Esophagus muscularis mucosa (tissue), 4 donors: ENCODE measurements at places on chromosomes 3 and 15.

GRCh38 chr15:73683257-73683776 lies 866 bp upstream of the CD276 start:
- peak overlapping the region; percentile 88 for H3K27ac ChIP-seq
- no peaks in the 10 kb centered on the region for H3K27me3 ChIP-seq
- no peak for DNase-seq

GRCh38 chr15:31016446-31016915 lies 25.1 kb upstream of the MTMR10 start:
- H3K4me1 ChIP-seq = no peaks in the 10 kb centered on the region
- no peaks in the 10 kb centered on the region for H3K36me3 ChIP-seq
- H3K4me3 ChIP-seq = no peak overlapping the region
- H3K27ac ChIP-seq = no peak overlapping the region

DNA sequence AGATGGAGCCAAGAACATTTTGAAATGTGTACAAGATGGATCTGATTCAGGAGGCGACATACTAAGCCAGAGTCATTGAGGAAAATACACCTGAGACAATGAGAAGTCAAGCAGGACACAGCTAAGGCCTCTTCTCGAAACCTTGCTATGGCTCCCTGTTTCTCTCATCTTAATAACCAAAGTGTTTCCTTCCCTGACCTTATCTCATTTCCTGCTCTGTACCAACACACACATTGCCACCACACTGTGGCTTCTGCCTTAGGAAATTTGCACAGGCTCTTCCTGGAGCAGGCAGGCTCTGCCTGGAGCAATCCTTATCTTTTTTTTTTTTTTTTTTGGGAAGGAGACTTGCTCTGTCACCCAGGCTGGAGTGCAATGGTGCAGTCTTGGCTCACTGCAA lies 36.6 kb downstream of the OXSM start:
- H3K27me3 ChIP-seq = no peaks in the 10 kb centered on the region
- no peaks in the 10 kb centered on the region for H3K4me1 ChIP-seq
- no peak for DNase-seq
- H3K4me3 ChIP-seq = no peak overlapping the region
- no peak overlapping the region for H3K27ac ChIP-seq
- no peaks in the 10 kb centered on the region for H3K36me3 ChIP-seq

- H3K4me3 ChIP-seq = no peak overlapping the region
- H3K27me3 ChIP-seq = no peaks in the 10 kb centered on the region
- no peak for DNase-seq
- no peak overlapping the region for H3K27ac ChIP-seq
- no peaks in the 10 kb centered on the region for H3K36me3 ChIP-seq
Observed at GRCh38 chr3:190193210-190193609, 72.5 kb upstream of the P3H2 start.

DNA sequence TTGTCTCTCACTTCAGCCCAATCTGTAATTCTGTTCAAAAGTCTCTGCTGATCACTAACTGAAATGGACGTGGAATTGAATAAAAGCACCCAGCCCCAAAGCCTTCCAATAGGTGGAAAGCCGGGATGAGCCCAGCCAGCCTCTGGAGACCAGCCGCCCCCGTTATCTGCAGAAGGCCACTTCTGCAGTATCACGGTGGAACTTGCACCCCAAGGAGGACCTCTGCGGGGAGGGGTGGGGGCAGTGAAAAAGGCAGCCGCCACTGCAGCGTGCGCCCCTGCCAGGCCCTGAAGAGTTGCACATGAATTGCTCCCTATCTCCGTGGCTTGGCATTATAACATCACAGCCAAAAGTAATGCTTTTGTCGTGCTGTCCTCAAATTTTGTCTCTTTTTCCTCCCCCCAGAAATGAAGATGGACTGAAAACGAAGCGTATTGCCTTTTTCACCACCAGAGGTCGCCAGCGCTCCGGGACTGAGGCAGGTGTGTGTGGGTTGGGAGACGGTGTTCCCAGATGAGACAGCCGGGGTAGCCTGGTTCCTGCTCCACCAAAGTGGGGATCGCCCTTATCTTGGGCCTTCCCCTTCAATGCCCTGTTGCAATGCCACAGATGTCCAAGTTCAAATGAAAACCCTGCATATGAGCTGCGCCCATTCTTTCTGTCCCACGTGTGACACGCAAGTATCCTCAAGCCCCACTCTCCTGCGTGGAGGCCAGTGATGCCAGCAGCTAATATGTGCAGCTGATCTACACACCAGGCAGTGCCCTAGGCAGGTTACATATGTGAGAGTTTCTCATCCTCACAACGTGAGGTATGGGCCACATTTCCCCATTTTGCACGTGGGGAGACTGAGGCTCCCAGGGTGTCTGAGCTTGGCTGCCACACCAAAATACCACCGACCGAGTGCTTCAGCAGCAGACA lies 96.0 kb downstream of the LRRK1 start:
- H3K4me3 ChIP-seq = no peak overlapping the region
- H3K36me3 ChIP-seq = peaks cover 41% of the 10 kb centered on the region
- H3K27ac ChIP-seq = no peak overlapping the region
- H3K27me3 ChIP-seq = no peaks in the 10 kb centered on the region

DNA sequence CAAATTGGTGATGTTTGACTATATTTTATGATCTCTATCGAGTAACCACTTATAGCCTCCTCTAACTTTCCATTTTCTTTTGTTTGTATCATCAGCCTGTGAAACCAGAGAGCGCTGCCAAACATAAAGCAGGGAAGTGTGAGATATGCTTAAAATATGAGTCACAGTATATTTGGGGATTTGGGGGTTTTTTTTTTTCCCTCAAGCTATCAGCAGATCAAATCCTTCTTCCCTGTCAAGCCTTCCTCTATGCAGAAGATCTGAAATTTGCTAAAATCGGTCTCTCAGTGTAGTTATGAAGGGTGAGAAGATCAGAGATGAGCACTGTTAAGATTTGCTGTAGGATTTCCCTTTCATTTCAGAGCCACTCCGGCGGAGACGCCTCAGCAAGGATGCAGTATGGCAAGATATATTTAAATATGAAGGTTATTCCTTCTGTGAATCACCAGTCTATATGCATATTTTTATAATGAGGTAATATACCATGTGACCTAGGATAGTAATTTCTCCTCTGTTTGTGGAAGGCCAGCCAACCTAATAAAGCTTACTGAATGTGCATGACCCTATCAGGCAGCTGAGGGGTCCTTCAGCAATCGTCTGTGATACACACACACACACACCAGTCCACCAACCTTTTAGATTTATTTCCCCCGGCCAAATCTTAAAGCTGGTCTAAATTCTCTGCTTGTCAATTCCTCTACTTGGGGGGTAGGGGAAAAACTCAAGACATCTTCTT lies 474.1 kb downstream of the FOXP1 start:
- no peak overlapping the region for H3K4me3 ChIP-seq
- H3K27me3 ChIP-seq = no peaks in the 10 kb centered on the region
- peaks cover 32% of the 10 kb centered on the region for H3K4me1 ChIP-seq
- H3K27ac ChIP-seq = peak overlapping the region; percentile 84
- peaks cover 11% of the 10 kb centered on the region for H3K36me3 ChIP-seq

- peaks cover 9% of the 10 kb centered on the region for H3K36me3 ChIP-seq
- DNase-seq = peak; percentile 93
- peaks cover 61% of the 10 kb centered on the region for H3K4me1 ChIP-seq
- no peaks in the 10 kb centered on the region for H3K27me3 ChIP-seq
Observed at GRCh38 chr3:9422712-9423424, 25.5 kb downstream of the SETD5 start.

DNA sequence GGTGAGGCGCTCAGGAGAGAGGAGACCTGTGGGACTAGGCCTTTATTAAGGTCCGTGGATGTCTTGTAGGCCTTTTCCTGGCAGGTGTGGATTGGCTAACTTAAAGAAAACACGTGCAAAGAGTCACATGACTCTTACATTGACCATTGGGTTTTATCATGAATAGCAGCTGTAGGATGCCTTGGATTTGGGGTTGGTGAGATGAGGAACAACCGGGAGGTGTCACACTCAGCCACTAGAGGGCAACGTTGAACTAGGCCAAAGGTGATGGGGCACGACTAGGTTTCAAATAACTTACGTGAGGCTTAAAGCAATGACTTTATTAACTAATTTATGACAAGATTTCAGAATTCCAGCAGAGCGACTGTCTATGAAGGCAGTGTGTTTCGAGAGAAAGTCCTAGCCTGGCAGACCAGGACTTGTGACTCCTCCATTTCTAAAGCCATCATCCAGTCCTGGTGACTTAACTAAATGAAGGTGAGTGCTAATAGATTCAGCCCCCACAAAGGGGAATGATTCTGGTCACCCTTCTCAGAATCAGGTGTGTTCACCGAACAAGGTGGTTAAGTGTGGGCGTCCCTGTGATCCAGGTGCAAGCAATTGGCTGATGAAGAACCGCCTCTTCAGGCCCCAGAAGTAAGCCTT lies 345.6 kb downstream of the MCTP2 start:
- H3K4me3 ChIP-seq = no peak overlapping the region
- H3K27me3 ChIP-seq = no peaks in the 10 kb centered on the region
- no peaks in the 10 kb centered on the region for H3K36me3 ChIP-seq
- H3K4me1 ChIP-seq = peaks cover 4% of the 10 kb centered on the region

DNA sequence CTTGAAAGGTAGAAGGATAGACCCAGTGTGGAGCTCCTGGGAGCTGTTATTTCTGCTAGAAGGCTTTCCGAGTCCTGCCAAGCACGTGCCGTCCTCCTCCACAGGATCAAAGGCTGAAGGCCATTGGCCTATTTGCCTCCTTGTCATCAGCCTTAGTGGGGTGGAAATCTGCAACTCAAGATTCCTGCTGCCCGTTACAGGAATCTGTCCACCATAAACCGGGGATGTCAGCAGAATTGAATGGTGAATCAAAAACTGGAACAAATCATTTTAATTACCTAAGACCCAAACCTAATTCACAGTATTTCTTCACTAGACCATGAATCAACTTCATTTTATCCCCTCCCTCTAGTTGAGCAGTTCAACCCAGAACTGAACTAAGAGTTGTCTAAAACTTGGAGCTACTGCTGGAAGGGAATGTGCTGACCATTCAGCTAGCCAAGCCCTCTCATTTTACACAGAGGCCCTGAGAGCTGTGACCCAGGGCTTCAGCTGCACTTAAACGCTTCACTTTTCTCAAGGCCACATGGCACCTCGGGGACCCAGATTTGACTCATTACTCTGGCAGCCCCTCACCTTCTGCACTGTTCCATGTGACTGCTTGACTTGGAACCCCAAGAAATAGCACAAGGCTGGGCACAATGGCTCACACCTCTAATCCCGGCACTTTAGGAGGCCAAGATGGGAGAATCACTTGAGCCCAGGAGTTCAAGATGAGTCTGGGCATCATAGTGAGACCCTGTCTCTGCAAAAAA lies 36.8 kb upstream of the KIF23 start:
- no peaks in the 10 kb centered on the region for H3K36me3 ChIP-seq
- H3K27ac ChIP-seq = no peak overlapping the region
- no peak for DNase-seq

DNA sequence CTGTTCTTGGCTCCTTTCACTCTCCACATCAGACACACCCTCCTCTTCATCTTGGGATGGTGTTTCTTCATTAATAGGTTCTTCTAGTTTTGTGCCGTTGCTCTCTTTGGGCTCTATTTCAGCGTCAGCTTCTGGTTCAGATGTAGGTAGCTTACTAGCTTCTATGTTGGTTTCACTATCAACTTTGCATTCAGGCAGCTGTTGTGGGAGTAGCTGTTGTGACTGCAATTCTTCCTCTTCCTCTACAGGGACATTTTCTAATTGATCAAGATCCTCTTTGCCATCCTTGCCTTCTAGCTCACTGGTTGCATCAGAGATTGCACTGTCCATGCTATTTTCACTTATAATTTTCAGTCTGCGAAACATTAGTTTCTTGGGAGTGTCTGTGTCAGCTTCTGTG lies 80.1 kb downstream of the SETD2 start:
- H3K27ac ChIP-seq = no peak overlapping the region
- no peaks in the 10 kb centered on the region for H3K4me1 ChIP-seq
- no peak overlapping the region for H3K4me3 ChIP-seq

DNA sequence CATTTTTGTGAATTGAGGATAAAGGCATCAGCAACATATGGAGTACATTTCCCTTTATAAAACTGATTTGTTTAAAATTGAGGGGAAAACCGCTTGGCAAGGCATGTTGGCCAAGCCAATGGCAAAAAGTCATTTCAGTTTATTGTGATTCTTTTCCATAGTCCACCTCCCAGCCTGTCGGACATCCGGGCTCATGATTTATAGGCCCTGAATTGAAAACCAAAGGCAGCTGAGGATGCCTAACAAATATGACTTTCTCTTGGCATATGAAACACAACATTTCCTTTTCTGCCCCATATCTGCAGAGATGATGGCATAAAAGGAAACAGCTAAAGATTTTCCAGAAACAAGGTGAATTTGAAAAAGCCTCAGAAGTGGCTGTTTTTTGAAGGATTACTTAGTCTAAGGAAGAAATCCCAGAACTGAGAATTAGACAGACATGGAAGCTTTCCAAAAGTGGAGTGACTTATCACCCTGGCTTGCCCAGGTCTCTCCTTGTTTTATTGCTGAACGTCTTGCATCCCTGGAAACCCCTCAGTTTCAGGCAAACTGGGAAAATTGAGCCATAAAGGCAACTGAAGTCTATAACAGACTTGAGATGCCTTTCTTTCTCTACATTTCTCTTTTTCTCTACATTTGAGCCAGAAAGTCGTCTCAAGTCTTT lies 74.0 kb downstream of the COL8A1 start:
- H3K36me3 ChIP-seq = no peaks in the 10 kb centered on the region
- H3K27me3 ChIP-seq = no peaks in the 10 kb centered on the region
- no peak for DNase-seq
- no peaks in the 10 kb centered on the region for H3K4me1 ChIP-seq
- no peak overlapping the region for H3K27ac ChIP-seq

DNA sequence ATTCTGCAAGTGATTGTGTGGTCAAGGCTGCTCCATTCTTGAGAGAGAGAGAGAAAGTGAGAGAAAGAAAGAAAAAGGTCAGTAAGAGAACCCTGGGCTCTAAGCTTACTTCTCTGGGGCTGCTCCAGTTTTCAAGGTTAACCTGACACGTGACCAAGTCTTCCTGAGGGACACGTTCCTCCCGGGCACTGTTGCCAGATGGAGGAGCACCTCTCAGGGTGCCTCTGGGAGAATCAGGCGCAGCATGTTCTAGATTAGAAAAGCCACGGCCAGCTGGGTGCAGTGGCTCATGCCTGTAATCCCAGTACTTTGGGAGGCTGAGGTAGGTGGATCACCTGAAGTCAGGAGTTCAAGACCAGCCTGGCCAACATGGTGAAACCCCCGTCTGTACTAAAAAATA lies 60.8 kb downstream of the ITGA11 start:
- H3K27ac ChIP-seq = no peak overlapping the region
- no peaks in the 10 kb centered on the region for H3K27me3 ChIP-seq
- no peaks in the 10 kb centered on the region for H3K36me3 ChIP-seq
- no peak overlapping the region for H3K4me3 ChIP-seq

DNA sequence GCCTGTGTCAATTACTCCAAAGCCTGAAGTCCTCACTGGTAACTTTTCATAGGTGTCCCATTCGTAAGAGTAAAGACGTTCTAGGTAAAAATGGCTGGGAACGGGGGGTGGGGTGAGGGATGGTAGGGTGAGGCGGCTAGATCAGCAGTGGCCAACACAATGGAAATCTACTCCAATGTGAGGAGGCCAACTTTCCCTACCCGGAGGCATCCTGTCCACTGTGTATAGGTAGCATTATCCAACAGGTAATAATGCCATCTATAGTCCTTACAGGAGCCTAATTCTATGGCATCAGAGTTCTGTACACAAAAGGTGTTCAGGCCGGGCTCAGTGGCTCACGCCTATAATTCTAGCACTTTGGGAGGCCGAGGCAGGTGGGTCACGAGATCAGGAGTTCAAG lies 29.1 kb downstream of the HDC start:
- H3K27ac ChIP-seq = no peak overlapping the region
- peak; percentile 53 for DNase-seq
- H3K36me3 ChIP-seq = no peaks in the 10 kb centered on the region
- H3K4me3 ChIP-seq = no peak overlapping the region
- H3K27me3 ChIP-seq = no peaks in the 10 kb centered on the region
- no peaks in the 10 kb centered on the region for H3K4me1 ChIP-seq
